ENCODE measurements at places on chromosomes 2 and 18.

- DNase-seq: no peak
Observed at GRCh38 chr2:162037028-162037795, 36.8 kb downstream of the DPP4 start.

GRCh38 chr18:45935591-45936335 lies 31.4 kb downstream of the EPG5 start:
- no peak for DNase-seq

GRCh38 chr2:209368914-209369313 lies 54.9 kb upstream of the MAP2 start:
- DNase-seq: no peak

- no peak for DNase-seq
Observed at GRCh38 chr2:65395621-65396347, 36.6 kb downstream of the SPRED2 start.

DNA sequence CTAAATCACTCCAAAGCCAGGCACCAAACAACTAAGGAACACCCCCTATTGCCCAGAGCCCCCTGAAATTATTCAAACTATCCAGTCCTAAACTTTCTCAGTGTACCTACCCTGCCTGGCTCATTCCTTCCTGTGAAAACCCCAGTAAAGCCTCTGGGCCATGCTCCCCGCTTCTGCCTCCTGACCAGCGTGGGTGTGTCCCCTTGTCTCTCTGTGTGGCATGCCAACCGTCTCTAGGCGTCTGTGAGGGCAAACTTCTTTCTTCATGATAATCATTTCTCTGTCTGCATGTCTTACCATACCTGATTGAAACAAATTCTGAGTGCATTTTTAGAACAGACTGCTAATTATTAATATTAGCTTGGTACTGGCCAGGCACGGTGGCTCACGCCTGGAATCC lies 109.0 kb upstream of the MSH2 start:
- no peak for DNase-seq

DNA sequence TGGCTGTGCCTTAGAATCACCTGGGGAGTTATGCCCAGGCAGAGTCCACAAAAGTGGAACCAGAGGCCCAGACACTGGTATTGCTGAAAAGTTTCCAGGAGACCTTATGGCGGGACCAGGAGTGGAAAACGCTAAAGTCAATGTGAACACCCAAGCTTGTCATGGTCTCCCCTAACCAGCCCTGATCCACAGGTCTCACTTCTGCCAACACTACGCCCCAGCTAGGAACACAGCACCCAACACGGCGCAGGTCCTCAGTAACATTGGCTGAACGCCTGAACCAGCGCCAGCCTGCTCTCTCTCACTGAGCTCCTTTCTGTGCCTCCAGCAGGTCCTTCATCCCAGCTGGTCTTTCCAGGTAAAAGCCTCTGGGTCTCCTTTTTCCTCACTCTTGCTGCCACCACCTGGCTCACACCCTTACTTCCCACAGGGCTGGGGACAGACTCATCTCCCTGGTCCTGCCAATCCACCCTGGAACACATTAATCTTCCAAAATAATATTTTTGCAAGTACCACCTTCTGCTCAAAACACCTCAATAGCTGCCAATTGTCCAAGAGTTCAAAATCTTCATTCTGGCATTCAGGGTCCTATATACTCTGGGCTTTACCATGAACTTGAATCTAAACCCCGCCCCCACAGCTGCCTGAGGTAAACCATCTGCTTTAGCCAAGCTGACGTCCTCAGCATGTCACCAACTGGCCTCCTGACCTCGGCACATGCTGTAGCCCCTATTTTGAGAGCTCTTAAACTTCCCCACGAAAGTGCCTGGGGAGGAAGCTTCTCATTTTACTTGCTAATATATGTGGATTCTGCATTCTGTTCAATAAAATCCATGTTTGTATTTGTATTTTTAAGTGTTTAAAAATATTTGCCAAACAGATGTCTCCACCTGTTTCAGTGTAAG lies 34.6 kb downstream of the ADCY3 start:
- no peak for DNase-seq

- DNase-seq: no peak
Observed at GRCh38 chr2:209905691-209906090, 96.7 kb upstream of the RPE start.

- DNase-seq: no peak
Observed at GRCh38 chr2:132733094-132733493, 63.1 kb upstream of the LYPD1 start.

DNA sequence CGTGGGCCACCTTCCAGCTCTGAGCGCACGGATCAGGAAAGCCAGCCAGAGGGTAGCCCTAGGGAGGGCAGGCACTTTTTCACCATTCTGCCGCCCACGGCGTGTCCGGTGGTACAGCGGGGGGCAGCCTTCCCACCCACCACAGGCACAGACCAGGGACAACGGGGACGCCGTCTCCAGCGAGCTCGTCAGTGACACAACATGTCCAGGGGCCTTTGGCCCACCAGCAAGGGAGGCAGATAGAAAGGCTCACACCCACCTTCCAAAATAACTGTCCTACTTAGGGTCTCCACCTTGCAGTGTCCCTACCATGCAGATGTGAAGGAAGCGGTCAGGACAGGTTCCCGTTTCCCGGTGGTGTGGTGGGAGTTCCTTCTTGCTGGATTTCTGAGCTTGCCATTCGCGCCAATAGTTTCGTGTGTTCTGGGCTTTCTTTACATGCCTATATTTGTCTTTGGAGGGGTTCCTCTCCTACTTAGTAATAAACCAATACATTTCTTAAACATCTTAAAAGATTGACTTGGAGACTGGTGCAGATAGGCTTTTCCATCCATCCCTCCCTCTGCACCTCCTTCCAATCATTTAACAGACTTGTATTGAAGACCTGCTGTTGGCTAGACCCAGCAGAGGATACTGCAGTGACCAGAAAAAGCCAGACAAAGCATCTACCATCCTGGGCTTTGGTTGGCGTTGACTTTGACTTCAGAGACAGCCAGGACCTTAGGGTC lies 872 bp downstream of the ASB1 start:
- DNase-seq: no peak

- DNase-seq: no peak
Observed at GRCh38 chr2:234275515-234275914, 221.4 kb downstream of the ARL4C start.

- DNase-seq: no peak
Observed at GRCh38 chr2:71516253-71516888, 63.0 kb downstream of the DYSF start.

GRCh38 chr2:63589148-63589958 lies 590 bp downstream of the MDH1 start:
- no peak for DNase-seq

- DNase-seq: no peak
Observed at GRCh38 chr2:186862869-186863709, 14.1 kb upstream of the ZSWIM2 start.

DNA sequence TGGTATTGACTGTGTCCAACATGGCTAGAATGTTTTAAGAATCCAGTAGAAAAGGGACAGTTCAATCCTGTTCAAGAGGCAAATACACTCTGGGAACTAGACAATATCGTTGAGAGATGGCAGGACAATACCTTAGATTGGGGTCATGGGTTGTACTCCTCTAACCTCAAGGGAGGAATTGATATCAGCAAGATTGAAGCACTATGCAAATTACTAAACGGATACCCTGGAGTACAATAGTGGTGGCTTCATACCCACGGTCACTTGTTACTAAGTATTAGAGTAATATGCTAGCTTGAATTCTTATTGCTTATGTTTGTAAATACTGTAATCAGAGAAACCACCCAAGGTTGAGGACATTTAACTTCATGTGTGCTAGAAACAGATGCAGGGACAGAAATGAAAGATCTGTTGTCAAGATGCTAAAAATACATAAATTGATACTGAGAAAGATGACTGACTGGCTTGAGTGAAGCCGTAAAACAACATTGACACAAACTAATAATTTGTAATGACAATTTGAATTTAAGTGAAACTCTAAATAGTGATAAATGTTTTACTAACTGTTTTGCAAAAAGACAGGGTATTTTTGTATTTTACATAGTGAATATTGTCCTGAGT lies 73.3 kb downstream of the KCNJ3 start:
- no peak for DNase-seq

DNA sequence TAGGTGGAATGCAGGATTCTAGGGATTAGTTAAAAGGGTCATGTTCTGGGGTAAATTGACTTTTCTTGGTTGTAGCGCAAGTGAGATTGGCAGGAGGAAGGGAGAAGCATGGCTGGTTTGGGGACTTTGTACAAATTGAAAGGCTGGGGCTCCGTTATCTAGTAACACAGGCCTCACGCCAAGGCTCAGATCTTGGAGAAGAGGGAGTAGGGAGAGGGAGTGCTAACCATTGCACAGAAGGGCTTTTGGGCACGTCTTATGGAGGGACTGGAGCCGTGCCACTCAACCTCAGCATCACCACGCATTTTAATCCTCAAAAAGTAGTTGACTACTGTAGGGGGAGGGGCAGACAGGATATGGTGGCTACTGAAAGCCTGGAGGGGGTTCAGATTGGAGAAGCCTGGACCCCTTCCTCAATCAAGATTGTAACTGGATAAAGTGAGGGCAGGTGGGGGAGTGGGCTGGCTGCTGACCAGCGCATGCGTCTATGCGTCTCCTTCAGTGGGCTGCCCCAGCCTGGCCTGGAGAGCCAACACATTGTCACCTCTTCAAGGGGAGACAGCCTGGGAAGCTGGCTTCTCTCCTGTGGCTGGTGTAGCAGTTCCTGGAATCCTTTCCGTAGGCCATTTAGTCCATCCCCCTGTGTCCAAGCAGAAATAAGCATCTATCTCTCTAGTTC lies 14.3 kb downstream of the IGFBP5 start:
- DNase-seq: no peak

DNA sequence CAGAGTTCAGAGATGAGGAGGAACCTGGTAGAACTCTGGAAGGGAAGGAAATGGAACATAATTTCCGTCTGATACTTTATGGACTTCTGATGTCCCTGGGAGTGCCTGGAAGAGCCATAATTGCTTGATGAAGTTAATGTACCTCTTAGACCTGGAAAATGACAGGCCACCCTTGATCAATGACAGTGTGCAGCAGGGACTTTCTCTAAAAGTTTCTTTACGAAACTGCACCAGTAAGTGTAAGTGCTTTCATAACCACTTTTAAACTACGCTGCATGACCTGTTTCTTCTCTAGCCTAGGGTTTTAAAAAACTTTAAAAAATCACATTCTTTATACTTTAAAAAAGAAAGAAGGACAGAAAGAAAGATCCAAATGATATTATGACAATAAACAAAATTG lies 164.5 kb downstream of the LPIN1 start:
- no peak for DNase-seq
